ENCODE measurements at places on chromosomes 13 and 19.

- DNase-seq: no peak
These were observed 286.5 kb downstream of the PCDH17 start for GRCh38 chr13:57918086-57918485.

- no peak for DNase-seq
These were observed 169.2 kb upstream of the IRS2 start for GRCh38 chr13:109955598-109955997.

- DNase-seq: no peak
These were observed 978 bp downstream of the ERICH4 start for GRCh38 chr19:41443813-41444455.

- no peak for DNase-seq
These were observed 434.7 kb downstream of the DIAPH3 start for GRCh38 chr13:59728896-59729545.

GRCh38 chr19:31072451-31072850 is 276.8 kb downstream of the TSHZ3 start:
- no peak for DNase-seq

DNA sequence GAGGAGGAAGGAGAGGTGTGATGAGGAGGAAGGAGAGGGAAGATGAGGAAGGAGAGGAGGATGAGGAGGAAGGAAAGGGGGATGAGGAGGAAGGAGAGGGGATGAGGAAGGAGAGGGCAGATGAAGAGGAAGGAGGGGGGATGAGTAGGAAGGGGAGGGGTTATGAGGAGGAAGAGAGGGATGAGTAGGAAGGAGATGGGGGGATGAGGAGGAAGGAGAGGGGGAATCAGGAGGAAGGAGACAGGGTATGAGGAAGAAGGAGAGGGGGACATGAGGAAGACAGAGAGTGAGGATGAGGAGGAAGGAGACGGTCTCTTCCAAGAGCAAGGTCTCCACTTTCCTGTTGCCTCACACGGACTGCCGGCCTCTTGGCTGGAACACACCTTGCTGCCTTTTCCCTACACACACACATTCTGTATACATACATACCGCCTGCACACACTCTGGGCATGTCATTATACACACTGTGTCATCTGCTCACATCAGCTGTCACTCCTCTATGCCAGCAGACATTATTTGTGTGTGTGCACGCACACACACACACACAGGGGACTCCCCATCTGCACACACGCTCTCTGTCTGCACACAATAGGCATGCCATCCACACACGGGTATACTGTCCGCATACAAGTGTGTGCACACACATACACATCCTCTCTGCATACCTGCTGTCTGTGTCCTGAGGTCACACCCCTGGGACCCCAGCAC is 11.1 kb upstream of the VSTM2B start:
- no peak for DNase-seq

DNA sequence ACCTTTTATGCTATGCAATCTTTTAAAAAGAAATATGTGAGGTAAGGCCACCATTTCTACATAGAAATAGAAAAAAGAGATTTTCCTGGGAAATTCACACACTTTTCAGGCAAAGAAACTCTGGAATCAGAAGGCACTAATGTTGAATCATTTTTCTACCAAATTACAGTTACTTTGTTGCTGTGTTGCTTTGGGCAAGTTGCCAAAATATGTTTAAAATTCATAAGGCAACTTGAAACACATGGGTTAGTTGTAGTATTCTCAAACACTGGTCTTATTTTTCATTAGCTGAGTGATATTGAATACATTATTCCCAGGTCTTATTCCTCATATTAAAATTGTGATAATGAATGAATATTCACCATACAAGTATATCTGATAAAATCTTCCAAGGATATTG is 195.0 kb upstream of the SLITRK1 start:
- no peak for DNase-seq

DNA sequence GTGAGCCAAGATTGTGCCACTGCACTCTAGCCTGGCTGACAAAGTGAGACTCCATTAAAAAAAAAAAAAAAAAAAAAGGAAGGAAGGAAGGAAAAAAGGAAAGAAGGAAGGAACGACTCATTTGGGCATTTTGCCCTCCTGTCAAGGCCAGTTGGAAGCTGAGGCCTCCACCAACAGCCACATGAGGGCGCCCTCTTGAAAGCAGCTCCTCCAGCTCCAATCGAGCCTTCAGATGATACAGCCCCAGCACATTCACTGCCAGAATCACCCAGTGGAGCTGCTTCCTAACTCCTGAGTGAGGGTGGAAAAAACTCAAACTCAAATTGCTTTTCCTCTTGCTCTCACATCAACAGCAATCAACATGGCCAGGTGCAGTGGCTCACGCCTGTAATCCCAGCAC is 40.9 kb downstream of the GNG7 start:
- DNase-seq: no peak

DNA sequence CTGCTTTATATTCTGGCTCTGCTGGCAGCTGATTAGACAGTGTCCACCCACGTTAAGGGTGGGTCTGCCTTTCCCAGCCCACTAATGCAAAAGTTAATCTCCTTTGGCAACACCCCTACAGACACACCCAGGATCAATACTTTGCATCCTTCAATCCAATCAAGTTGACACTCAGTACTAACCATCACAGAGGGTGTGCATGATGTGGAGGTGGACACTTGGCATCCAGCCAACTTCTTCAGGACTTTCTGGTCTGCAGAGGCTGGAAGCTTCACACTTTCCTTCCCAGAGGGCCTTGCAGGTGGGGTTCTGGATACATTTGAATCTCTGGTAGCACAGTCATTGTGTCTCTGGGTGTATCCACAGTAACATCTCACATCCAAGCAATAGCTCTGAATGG is 18.9 kb upstream of the IGFL1 start:
- no peak for DNase-seq

- no peak for DNase-seq
These were observed 82.7 kb downstream of the SLC10A2 start for GRCh38 chr13:102983496-102983895.

DNA sequence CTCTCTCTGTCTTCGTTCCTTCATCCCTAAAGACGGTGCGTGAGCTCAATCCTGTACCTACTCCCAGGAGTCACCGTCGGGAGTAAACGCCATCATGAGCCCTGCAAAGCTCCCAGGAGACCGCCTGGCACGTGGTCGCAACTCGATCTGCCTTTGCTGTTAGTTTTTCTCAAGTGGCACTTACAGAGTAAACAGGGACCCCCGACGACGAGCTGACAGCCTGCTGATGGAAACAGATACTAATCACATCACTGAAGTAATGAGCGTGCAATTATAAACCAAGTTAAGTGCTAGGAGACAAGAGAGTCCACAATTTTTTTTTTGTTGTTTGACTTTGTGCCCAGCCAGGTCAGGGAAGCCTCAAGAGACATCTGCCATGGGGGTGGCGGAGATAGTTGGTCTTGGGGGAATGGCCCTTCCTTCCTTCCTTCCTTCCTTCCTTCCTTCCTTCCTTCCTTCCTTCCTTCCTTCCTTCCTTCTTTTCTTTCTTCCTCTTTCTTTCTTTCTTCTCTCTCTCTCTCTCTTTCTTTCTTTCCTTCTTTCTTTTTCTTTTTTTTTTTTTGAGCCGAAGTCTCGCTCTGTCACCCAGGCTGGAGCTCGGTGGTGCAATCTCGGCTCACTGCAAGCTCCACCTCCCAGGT is 23.6 kb downstream of the CACNG6 start:
- no peak for DNase-seq

DNA sequence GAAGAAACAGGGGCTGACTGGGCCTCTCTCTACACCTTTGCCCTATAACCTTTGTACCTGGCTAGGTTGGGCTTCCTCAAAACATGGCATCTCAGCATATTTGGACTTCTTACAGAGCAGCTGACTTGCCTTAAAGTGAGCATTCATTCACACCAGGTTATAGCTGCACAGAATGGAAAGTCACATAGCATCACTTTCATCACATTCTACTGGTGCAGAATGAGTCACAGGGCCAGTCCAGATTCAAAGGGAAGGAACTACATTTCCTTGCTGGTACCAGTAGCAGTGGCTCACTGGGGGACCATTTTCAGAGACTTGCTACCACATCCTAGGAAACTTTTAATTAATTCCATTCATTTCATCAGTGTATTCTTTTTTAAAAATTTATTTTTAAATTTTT is 20.3 kb upstream of the TPTE2 start:
- no peak for DNase-seq

GRCh38 chr13:59208405-59209195 is 955.1 kb downstream of the DIAPH3 start:
- DNase-seq: no peak

- no peak for DNase-seq
These were observed 110.3 kb downstream of the KDM4B start for GRCh38 chr19:5079071-5079774.

GRCh38 chr13:98103942-98104880 is 38.7 kb upstream of the FARP1 start:
- no peak for DNase-seq

GRCh38 chr13:86881390-86881789 is 789.8 kb upstream of the SLITRK5 start:
- no peak for DNase-seq

- DNase-seq: no peak
These were observed 920.0 kb downstream of the UQCRFS1 start for GRCh38 chr19:28292822-28293500.

DNA sequence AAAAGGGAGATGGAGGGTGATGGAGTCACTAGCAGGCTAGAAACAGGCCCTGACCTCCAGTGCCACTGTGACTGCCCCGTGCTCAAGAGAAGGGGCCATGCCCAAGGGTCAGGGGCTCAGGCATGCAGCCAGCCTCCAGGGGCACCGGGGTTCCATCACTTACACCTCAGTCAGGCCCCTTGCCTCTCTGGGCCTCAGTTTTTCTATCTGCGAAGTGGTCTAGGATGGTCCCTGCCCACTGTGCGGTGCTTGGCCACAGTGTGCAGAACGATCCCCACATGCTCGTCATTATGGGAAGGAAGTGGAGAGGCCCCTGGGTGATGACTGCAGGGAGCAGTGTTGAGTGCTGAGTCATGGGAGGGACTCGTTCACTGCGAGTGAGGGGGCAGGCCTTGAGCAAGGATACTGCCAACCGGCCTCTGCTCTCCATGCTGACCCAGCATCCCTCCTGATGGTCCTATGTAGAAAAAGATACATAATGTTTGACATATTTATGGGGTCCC is 23.1 kb downstream of the TMED1 start:
- DNase-seq: no peak

- no peak for DNase-seq
These were observed 166.9 kb downstream of the SLC7A1 start for GRCh38 chr13:29428310-29429181.

GRCh38 chr13:109357751-109358471 is 428.5 kb downstream of the IRS2 start:
- no peak for DNase-seq

DNA sequence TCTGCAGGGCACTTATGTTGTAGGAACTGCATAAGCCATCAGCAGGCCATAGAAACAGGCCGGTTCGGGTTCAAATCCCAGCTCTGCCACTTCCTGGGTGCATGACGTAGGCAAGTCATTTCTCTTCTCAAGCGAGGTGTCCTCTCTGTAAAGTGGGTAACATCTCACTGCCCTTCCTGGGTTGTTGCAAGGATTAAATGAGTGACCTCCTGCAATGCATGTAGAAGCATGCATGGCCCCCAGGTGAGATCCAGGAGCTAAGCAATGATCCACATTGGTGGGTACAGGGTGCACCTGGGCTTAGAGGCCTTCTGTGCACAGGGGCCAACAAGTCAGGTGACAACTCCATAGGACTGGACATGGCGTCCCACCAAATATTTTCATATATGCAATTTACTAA is 13.8 kb downstream of the PHLDB3 start:
- DNase-seq: no peak

DNA sequence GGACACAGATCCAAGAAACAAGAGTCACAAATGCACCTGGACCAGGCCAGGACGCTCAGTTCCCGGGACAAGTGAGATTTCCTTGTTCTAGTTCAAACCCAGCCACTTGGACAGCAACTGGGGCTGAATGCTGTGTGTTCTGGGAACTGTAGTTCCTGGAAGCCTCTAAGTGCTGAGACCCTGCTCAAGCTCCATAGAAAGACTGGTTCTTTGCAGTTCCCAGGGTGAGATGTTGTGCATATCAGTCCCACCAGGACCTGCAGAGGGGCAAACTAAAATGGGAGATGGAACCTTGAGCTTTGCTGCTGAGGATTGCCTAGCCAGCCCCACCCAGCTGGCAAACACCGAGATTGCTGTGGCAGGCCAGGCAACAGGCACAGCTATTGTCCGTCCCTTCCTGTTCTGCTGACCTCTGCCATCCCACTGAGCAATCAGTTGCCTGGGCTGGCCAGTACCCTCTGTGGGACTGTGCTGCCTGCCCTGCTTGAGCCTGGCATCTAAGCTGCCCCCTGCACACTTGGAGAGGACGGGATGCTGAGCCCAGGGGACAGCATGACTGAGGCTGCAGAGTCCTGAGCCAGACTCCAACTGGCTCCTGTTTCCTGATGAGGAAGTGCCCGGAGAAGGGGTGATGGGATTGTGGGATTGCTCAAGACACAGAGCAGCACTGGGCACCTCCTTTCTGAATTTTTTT is 1.4 kb upstream of the GIPC1 start:
- DNase-seq: no peak

DNA sequence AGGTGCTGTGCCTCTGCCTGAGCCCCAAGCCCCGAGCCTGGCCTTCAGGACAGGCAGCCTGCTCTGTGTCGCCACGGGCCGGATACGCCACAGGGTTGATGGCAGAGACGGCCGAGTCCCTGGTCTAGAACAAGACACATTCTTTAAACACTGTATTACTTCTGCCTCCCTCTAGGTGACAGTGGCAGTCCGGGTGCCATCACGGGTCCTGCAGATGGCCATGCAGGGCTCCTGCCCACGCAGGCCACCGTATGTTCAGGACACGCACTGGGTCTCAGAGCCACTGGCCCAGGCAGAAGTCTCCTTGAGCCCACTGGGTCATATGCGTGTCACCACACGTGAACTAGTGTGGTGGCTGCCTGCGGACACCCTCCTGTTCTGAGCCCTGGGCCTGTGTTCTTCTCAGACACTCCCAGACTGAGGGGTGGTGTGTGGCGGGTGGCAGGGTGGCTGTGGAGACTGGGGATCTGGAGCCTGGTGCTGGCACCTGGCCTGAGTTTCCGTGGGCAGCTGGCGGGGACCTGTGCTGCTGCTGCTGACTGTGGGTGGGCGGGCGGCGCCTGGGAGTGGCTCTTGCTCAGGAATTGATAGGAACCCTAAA is 4.4 kb downstream of the PLEKHJ1 start:
- DNase-seq: no peak

DNA sequence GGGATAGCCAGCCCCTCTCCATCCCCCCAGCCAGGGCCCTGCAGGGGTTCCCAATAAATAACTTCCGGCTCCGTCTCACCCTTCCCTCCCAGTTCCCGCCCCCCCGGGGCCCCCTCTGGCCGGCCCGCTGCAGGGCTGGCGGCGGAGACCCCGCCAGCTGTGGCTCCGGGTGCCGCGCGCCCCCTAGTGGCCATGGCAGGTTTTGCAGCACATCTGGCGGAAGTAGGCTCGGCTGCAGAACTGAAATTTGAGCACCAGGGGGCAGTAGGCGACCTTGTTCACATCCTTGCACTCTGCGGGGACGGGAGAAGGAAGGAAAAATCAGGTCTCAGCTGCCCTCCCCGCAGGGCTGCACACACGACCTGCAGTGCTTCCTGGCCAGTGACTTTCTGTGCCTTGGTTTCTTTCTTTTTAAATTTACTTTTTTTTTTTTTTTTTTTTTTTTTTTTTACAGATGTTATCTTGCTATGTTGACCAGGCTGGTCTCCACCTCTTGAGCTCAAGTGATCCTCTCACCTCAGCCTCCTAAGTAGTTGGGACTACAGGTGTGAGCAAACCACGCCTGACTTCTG is 3.6 kb upstream of the MYO1F start:
- no peak for DNase-seq

GRCh38 chr19:46608581-46609345 is 7.6 kb downstream of the CALM3 start:
- no peak for DNase-seq

GRCh38 chr13:68440874-68441273 is 1210.7 kb upstream of the PCDH9 start:
- DNase-seq: no peak

- no peak for DNase-seq
These were observed 2.1 kb upstream of the NLRP7 start for GRCh38 chr19:54949412-54949811.
